ENCODE measurements at places on chromosomes 13 and 19.

GRCh38 chr13:23159205-23159759 is 21.5 kb upstream of the SGCG start:
- DNase-seq: no peak

DNA sequence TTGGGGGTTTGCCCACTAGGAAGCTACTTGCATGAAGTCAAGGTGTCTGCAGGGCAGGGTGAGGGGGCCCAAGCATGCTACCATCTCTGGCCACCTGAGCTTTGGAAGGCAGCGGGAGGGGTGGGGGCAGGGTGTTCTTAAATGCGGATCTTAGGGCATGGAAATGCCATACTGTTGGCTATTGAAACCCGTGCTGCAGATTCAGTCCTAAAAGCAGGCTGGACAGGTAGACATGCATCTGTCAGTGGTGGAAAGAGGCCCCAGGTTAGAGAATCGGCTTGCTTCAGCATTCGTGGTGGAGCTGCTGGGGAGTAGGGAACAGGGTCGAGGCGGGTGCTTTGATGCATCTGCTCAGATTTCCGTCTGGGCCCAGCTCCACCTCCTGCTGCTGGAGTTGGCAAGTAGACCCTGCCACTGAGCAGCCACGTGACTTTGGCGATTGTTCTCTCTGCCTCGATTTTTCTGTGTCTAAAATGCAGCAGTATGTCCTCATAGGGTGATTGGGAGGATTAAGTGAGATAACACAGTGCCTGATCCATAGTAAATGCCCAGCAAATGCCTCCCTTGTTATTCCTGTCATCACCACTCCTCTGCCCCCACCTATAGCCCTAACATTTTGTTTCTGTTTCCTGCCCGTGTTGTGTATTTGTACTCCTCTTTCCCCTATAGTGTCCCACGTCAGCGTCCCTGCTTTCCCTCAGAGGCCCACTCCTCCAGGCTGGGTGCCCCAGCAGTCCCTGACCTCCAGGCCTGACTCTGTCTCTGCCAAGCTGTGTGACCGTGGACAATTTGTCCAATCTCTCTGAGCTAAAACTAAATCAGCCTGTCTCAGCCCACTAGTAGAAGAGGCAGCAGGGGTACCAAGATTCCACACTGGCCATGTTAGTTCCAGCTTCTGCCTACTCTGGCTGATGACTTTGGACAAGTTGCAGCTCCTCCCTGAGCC is 5.8 kb downstream of the PPP1R37 start:
- DNase-seq: no peak

DNA sequence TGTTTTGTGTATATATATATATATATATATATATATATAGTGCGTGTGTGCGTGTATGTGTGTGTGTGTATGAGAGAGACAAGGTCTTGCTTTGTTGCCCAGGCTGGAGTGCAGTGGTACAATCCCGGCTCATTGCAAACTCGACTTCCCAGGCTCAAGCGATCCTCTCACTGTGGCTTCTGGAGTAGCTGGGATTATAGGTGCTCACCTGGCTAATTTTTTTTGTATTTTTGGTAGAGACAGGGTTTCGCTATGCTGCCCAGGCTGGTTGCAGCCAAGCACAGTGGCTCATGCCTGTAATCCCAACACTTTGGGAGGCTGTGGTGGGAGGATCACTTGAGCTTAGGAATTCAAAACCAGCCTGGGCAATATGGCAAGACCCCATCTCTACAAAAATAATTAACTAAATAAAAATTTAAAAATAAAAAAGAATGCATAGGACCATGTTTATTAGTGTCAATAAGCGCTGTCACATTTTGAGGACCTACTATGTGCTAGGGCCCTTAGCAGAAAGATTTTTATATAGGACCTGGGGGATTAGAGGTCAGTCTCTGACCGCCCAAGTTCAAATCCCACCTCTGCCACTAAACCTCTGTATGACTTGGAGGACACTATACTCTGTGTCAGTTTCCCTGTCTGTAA is 1.8 kb downstream of the PVR start:
- DNase-seq: no peak

- no peak for DNase-seq
Measured at GRCh38 chr13:97004886-97005285, 10.6 kb upstream of the OXGR1 start.

- DNase-seq: no peak
Measured at GRCh38 chr13:49731766-49732165, 40.5 kb upstream of the EBPL start.

DNA sequence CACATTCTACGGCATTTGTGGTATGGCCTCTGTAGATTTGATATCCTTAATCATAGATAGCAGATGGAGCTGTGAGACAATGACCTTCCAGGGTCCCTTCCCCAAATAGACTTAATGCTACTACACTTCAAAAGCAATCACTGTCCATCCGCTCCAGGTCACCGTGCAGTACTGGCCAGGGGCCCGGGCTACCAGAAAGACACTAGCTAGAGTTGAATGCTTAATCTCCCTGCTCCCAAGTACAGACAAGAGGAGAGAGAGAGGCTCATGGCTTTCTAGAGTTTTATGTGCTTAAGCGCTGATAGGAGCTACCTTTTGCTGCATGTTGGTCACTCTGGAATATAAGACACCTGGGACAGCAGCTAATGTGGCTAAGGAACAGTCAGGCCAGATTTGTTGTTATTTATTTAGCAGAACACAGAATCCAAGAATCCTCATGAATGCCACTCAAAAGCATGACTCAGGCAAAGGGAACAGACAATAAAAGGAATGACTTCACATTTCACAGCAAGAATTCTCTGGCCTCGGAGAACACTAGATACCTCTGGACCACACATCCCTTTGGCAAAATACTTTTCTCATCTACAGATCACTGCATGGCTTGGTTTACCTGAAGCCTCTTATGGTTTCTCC is 165.0 kb downstream of the LACC1 start:
- DNase-seq: no peak

DNA sequence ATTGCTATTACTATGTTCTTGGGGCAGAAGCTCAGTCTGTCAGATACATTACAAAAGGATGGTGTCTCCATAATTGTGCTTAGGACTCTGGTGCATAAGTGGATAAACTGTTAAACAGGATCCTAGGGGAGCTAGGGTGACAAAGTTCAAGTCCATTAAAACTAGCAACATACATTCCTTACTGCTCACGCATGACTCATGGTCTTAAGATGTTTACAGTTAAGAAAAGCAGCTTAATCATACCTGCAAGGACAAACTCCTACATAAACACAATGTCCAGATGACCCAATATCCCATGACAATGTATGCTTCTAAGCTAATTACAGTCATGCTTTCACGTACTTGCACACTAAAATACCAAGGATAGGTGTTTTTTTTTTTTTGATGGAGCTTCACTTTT is 3.5 kb upstream of the ZNF701 start:
- DNase-seq: no peak

DNA sequence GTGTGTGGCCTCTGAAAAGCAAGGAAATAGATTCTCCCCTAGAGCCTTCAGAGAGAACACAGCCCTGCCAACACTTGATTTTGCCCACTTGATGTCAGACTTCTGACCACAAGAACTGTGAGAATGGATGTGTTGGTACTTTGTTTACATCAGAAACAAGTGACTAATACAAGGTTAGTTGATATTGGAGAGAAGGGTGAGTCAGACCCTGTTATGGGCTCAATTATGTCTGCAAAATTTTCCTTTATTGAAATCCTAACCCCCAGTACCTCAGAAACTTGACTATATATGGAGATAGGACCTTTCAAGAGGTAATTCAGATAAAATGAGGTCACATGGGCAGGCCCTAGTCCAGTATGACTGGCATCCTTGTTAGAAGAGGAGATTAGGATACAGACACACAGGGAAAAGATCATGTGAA is 226.7 kb downstream of the RFC3 start:
- no peak for DNase-seq

DNA sequence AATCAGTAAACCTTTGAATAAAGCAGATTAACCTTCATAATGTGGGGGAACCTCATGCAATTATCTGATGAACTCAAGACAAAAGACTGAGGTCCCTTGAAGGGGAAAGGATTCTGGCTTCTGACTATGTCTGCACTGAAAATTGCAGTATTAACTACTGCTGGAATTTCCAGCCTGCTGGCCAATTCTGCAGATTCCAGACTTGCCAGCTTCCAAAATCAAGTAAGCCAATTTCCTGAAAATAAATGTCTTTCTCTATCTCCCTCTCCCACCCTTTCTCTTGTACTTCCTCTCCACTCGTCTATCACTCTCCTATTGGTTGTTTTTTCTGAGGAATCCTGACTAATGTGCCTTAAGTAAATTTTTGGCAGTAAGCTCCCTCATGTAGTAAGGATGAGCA is 1479.9 kb upstream of the PRR20A start:
- DNase-seq: no peak

GRCh38 chr19:2324220-2324948 is 4.0 kb downstream of the LSM7 start:
- no peak for DNase-seq

DNA sequence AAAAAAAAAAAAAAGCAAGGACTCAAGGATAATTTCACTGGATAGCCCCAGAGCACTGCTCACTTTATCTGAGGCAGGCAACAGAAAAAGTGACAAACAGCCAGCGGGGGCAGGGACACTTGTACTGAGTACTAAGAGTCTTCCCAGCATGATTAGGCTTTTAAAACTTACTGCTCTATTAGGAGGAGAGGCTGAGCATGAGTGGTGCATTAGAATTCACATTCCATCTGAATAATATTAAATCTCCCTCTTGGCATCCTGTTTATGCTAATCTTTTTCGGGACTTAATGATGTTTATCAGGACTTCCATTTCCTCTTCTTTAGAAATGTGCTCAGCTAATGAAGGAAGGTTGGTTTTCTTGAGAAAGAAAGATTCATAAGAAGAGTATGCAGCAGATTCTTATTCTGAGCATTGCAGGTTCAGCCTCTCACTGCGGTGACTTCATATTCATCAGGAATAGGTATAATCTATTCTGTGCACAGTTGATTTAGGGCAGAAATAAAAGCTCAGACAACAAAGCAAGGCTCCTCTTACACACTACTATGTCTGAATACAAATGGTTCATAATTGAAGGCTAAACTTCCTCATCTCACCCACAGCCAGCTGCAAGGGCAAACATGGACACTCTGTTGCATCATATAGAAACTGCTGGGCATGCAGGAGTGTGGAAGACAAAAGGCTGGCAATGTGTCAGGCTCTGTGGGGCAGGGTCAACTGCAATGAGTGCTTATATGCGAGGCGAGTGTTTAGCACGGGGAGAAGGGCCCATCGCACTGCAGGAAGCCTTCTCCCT is 107.0 kb downstream of the KL start:
- DNase-seq: no peak

GRCh38 chr19:19443902-19444680 is 38.6 kb downstream of the GATAD2A start:
- no peak for DNase-seq

DNA sequence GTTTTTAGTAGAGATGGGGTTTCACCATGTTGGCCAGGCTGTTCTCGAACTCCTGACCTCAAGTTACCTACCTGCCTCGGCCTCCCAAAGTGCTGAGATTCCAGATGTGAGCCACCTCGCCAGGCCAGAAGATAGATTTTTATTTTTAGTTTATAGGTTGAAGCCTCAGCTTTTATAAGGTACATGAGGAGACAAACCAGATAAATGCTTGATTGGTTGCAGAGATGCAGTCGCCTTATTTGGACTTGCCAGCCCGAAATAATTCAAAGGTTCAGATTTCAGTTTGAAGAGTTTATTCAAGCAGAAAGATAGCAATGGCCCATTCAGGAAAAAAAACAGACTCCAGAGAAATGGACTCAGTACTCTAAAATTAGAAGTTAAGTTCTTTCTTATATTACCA is 3.1 kb downstream of the ZNF69 start:
- DNase-seq: no peak

DNA sequence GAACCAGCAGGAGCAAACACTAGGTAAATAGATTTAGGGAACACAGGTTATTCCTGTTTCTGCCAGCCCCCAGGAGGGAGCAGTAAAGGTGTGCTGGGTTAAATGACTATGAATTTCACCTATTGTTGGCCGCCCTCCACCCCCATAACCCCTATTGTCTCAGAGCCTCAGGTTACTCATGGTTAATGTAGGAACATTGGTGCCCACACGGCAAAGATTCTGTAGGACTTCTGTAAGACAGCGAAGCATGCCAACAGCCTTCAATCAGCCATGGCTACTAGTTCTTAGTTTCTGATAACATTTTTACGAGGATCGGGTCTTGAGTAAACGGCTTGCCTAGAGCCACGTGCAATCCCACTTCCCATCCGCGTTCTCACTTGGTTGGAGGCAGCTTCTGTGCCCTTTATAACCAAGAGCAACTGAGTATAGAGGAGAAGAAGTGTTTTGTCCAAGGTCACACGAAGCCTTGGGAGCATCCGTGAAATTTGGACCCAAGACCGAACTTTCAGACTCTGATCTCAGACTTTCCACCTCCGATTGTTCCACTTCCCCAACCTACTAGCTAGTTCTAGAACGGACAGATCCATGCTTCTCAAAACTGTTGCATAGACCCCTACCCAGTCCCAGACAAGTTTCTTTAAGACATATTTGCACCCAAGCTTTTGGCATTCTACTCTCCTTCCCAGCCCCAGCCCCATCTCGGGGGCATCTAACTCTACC is 5.1 kb upstream of the CACNG8 start:
- no peak for DNase-seq

DNA sequence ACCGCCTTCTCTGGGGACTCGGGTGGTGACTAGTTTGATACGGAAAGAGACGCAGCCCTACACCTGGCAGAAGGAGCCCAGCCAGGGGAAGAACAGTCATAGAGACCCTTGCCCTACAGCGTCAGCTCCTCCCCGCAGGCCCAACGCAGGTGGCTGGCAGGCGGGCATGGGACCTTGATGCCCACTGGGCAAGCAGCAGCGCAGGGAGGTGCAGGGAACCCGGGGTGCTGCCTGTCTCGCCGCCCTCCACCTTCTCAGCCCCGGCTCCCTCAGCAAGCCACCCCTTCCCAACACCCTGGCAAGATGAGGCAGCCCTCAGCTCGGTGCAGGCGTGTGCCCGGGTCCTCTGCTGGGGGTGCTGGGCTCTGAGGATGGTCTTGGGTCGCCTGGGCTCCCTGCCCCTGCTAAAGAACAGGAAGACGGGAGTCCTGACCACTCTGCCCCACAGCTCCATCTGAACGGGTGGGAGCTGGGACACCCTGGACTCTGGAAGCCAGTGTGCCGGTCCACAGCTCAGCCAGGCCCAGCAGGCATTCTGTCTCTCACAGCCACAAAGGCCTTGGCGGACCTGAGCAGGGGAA is 9.0 kb downstream of the MIER2 start:
- DNase-seq: no peak

Measured in glomerular endothelial cell (primary cell).